T-helper 22 cell (primary cell): ENCODE measurements at places on chromosomes 6 and 20.

GRCh38 chr6:160995271-160995670, 3.7 kb downstream of the MAP3K4 start:
- no peak for DNase-seq

DNA sequence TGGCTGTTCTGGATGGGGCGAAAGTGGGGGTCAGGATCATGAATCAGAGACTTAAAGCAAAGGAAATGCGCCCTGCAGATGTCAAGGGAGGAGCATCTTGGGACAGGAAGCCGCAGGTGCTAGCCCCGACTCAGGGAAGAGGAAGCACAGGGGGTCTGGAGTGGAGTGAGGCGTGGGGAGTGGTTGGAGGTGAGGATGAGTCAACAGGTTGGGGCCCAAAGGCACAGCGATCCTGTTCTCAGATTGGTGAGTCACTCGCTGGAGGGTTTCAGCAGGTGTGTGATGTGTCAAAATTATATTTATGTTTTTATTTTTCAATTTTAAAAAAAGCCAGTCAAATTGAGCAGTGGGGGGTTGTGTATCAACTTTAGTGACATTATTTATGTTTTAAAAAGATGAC, 19.0 kb downstream of the PACSIN1 start:
- peak; percentile 18 for DNase-seq

GRCh38 chr6:146028851-146029572, at the start of gene GRM1:
TSS of gene GRM1 (plus strand) at chr6:146029062. CDS start at chr6:146029518, 456 bp downstream.
- no peak for DNase-seq

DNA sequence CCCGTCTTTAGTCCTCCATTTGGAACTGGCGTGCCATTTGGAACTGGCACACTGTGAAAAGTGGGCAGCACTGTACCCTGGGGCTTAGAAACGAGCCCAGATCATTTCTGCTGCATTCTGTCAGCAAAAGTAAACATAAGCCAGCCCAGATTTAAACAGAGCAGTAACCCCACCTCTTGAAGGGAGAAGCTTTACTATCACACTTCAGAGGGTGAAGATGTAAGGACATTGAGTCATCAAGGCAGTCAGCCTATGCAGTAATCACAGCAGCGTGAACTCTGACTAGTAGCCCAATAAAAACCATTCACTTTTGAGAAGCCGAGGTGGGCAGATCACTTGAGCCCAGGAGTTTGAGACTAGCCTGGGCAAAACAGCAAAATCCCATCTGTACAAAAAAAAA, 216.9 kb downstream of the EYA2 start:
- DNase-seq = no peak

- DNase-seq = no peak
Observed at GRCh38 chr6:169714178-169714577, 10.1 kb downstream of the PHF10 start.

DNA sequence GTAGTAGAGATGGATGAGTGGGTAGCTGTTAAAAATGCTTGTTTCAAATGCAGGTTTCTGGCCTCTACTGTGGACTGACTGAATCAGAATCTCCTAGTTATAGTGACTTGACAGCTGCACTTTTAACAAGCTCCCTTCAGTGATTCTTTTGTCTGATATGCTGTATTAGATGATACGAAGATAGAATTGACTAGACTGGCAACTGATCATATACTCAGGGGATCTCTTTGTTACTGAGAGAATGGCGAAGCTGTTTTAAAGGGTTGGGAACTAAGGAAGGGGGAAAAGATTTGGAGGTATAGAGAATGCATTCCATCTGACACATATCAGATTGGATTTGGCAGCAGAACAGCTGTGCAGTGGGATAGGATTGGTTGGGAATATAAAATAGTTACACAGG, 7.0 kb downstream of the ENPP4 start:
- no peak for DNase-seq

DNA sequence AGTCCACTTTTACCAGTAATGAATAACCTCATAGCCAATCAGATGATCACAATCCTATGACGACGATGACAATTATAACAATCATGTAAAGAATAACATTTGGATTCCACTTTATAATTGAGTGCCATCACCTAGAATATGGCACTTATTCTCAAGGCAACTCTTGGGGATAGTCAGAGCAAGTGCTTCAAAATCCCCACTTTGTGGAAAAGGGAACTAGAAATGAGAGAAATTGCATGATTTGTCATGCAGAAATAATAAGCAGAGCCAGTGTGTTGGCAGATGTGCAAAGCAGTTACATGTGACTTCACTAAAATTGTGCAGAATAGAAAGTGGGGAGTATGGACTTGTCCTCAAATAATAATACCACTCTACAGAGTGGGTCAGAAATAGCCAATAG, 41.3 kb downstream of the FRK start:
- no peak for DNase-seq

DNA sequence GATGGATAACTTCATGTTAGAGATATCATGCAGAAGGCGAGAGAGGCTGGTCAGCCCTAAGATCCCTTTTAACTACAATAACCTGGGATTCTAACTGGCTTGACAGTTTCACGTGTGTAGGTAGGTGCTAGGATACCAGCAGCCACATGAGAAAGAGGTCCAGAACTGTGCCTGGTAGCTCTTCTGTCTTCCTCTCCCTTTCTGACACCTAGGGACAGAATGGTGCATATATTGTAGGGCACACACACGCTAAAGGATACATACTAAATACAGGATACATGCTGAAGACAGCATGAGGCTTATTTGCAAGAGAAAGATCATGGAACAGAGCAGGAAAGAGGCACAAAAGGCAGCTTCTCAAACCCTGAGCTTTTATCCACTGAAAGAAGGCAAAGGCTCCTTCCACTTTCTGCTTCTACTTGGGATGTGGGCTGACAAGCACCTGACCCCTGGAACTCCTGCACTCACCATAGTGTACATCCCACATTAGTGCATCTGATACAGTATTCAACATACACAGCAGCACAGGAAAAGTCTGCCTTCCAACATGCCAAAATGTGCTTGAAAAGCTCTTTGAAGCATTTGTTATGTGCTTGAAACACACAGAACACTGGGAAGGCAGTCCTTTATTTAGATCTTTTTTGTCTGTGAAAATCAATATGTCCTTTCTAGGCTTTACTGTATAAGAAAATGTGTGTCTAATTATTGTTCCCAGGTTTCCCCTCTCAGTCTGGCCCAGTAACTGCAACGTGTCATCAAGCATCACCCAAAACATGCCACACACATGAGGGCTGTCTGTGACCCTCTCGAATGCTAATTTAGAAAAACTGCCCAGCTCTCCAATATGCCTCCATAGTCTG, 3.2 kb downstream of the SLC22A23 start:
- no peak for DNase-seq

DNA sequence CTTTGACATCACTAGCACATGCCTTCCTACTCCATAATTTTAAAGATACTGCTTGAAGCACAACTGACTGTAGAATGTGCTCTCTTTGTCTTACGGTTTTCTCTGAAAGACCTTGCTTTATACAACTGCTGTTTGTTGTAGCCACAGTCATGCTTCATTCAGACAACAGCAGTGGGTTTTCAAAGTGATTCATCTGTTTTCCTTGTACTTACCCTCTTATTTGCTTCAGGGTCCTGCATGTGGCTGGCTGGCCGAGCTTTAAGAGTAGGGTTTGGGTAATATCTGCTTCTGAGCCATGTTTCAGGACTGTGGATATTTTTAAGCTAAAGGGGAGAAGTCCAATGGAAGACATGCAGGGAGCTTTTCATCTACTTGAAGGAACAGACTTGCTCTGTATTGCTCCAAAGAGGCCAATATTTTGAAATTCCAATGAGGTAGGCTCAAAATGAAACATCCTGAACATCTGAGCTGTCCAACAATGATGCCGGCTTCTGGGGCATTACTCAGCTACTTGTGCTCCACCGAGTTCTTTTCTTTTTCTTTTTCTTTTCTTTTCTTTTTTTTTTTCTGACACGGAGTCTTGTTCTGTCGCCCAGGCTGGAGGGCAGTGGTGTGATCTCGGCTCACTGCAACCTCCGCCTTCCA, 160.2 kb upstream of the SGK1 start:
- DNase-seq = no peak

- DNase-seq = no peak
Observed at GRCh38 chr6:14703586-14703985, 542.3 kb upstream of the JARID2 start.

- DNase-seq = no peak
Observed at GRCh38 chr20:36569847-36570429, 3.5 kb upstream of the TGIF2 start.

GRCh38 chr6:149482545-149483333, 2.1 kb downstream of the ZC3H12D start:
- DNase-seq = no peak

DNA sequence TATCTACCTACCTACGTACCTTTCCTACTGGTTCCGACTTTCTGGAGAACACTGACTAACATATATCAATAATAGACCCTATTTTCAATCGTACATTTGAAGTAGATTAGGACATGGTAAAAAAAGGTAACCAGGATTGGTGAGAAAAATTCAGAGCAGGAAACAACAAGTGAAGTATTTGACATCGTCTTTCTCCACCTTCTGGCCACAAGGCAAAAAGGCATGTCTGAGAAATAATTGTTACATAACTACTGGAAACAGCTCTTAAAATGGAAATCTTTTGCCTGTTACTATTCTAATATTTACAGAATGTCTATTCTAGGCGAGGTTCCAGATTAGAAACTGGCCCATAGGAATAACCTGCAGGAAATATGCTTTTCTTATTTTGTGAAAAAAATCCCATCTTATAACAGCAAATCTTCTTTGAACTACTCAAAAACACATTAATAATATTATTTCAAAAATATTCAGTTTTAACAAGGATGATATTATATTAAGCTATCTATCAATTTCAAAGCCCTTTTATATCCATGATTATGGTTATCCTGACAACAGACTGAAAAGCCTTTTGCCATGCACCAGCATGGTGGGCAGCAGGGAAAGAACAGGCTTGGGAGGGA, 80.8 kb downstream of the RCAN2 start:
- DNase-seq = no peak

DNA sequence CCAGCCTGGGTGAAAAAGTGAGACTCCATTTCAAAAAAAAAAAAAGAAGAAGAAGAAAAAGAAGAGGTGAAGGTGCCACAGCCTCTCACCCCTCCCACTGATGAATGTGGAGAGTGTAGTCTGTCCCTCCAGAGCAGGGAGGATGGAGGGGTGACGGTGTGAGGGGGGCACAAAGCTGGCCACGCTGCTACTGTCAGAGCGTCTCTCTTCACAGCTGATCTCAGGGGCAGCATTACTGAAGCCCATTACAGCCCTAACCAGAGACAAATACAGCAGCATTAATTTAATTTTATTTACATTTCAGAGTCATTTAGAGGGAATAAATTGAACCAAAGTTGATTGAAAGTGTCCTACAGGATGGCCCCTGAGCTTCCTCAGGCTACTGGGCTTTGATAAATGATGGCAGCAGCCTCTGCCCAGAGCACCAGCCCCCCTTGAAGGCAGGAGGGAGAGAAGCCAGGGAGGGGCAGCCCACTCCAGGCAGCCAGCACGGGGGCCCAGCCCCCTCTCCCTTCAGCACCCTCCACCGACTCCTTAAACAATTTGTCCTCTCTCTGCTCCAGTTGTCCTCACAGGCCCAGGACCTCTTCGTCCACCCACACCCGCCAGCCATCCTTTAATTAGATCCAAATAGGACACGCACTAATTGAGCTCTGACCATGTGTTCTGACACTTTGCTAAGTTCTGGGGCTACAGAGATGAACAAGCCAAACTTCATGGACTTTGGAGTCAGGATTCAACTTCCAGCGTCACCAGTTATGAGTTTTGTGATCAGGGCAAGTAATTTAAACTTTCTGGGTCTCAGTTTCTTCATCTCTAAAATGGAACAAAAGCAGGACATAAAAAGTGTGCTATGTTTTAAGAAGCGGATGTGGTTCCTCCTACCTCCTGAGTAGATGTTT, 18.6 kb upstream of the ZFAND3 start:
- DNase-seq = no peak

GRCh38 chr20:32456869-32457478, 98.8 kb downstream of the ASXL1 start:
- no peak for DNase-seq

- no peak for DNase-seq
Observed at GRCh38 chr20:59939879-59940128, 301 bp downstream of the PPP1R3D start.

DNA sequence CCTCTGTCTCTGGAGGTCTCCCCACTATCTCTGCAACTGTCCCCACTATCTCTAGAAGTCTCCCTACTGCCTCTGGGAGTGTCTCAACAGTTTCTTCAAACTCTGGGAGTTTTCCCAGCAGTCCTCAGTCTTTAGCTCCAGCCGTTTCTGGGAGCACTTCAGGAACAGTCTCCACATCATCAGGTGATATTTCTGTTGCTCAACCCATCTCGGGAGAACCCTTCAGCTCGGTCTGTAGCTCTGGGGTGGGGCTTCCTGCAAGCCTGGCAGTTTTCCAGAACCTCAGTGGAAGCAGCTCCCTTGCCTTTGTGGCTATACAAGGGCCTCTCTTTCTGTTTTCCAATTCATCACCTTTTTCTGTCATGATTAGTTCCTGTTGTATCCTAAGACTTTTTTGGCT, 3.0 kb upstream of the SFTA2 start:
- DNase-seq = no peak

DNA sequence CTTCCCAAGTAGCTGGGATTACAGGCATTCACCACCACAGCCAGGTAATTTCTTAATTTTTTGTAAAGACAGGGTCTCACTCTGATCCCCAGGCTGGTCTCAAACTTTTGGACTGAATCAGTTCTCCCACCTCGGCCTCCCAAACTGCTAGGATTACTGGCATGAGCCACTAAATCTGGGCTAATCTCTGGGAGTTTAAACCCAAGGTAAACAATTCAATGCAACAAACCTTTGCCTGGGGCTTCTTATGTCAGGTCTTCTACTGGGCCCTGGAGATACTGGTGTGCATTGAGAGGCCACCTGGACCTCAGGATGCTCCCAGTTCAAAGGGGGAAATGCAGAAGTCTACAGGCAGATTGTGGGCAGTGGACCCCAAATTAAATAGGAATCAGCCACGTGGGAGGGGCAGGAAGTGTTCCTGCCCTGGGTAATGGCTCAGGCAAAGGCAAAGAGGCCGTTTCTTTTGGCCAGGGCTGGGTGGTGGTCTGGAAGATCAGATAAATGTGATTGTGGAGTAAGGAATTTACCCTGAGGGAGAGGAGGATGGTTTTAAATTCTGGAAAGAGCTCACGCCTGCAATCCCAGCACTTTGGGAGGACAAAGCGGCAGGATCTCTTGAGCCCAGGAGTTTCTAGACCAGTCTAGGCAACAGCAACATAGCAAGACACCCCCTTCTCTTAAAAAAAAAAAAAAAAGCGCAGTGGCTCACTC, 1.3 kb upstream of the MYBL2 start:
- DNase-seq = no peak

DNA sequence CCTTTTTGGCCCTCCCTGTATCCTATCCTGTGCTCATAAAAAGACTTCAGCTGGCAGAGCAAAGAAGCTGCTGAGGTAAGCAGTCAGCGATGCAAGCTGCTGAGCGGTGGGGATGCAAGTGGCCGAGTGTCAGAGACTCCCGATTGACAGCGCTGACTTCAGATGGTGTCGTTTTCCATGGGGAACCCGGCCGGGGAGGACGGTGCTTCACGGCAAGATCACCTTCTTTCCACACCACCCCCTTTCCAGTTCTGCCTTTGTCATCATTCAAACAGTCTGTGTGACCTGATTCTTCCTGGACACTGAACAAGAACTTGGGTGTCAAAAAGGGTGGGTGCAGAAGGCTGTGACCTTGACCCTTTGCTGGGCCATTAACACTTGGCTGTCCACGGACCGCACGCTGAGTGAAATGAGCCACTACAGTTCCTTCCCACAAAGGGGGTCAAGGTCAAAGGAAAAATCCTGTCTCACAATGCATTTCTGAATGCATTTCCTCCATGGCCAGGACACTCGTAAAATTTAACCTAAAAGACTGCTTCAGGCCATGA, 52.9 kb upstream of the UNC93A start:
- DNase-seq = no peak

GRCh38 chr6:153778216-153778615, 260.8 kb upstream of the OPRM1 start:
- DNase-seq = no peak

- DNase-seq = no peak
Observed at GRCh38 chr6:100382767-100383195, 81.9 kb downstream of the SIM1 start.
